Fibroblast of upper back skin (primary cell): ENCODE measurements at places on chromosomes 4 and X.

GRCh38 chr4:76363556-76364290, 57.2 kb downstream of the STBD1 start:
- peak; percentile 37 for DNase-seq

GRCh38 chr4:68287704-68288392, 42.4 kb upstream of the TMPRSS11B start:
- DNase-seq, result no peak

GRCh38 chr4:76984127-76984526, 34.6 kb downstream of the SEPTIN11 start:
- DNase-seq, result peak; percentile 73

DNA sequence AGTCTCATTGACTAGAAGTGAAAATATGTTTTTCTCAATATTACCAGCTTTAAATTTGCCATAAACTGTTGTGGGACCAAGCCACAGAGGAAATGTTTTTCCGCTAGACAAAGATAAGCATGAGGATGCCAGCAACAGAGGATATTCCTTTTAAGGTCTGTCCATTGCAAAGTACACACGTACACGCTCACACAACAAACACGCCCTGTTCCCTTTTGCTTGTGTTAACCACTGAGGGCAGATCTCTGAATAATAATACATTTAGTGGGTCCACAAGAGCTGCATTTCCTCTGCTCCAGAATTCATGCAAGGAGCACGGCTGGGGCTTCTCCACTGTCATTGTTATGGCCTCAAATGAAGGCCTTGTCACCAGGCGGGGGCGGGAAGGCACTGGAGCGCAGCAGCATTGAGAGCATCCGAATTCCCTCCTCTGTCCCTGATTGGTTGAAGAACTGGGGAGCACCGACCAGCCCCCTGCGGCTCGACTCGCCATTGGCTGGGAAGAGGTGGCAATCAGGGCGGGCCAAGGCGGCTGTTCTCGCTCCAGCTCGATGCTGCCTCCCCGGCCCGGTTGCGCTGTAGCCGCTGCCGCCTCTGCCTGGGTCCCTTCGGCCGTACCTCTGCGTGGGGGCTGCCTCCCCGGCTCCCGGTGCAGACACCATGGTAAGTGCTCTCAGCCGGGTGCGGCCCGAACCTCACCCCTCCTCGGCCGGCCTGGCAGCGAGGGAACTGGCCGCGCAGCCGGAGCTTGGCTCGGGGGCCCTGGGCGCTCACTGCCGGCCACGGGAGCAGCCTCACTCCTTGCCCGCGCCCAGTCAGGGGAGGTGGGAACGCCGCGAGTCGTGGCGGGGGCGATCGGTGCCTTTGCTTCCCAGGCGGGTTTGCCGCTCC, at the start of gene GUCY1B1:
GUCY1B1 (plus strand) TSS at position 541 of the 891 bp plus-strand sequence; CDS start at position 661, 120 bp downstream.
- DNase-seq, result peak; percentile 93

- no peak for DNase-seq
These were observed 8.3 kb upstream of the SRPK3 start for GRCh38 chrX:153772316-153773217.

GRCh38 chrX:68983004-68983857, 154.4 kb downstream of the EFNB1 start:
- no peak for DNase-seq

- no peak for DNase-seq
These were observed 644 bp upstream of the EBP start for GRCh38 chrX:48520976-48521352.

DNA sequence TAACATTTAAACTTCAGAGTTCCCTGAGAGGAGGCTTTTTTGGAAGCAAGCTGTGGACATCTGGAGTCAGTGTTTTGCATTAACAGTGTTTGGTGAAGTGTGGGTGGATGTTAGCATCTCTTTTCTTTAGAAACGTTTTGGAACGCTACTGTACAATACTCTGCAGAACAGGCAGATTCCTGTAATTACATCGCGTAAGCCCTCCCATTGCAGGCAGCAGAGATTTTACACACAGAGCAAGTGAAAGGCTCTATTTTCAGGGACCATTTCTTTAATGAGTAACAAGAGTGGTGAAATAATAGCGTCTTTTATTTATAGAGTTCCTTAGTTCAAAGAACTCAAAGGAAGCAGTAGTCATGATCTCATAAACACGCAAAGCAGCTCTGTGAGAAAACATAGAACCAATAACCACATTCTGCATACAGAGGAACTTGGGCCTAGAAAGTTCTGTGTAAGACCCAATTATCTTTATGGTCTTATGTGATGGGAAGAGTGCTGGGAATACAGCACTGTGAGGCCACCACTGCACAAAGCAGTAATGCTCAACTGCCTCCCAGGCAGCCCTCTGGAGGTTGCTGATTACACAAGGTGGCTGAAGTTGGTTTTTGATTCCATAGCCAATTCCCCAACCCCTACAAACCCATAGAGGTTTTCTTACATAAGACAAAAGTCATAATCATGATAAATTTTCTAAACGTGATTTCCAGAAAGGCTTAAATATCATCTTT, 298.7 kb upstream of the EPHA5 start:
- DNase-seq, result no peak

DNA sequence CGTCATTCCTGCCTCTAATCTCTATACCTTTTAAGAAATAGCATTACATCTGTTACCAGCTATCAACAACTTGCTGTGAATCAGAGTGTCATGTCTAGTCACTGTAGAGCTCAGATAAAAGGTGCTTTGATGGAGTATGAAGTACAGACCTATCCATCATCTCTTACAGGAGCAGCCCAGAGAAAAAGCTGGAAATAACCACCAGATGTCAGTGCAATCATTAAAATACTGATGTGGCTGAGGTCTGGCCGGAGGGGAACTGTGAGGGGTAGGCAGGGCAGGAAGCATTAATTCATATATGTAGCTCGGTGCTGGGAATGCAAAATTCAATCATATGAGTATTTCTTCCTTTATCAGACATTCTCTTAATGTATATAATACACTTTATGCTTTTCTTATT, 100.6 kb downstream of the AKAP4 start:
- peak; percentile 11 for DNase-seq

DNA sequence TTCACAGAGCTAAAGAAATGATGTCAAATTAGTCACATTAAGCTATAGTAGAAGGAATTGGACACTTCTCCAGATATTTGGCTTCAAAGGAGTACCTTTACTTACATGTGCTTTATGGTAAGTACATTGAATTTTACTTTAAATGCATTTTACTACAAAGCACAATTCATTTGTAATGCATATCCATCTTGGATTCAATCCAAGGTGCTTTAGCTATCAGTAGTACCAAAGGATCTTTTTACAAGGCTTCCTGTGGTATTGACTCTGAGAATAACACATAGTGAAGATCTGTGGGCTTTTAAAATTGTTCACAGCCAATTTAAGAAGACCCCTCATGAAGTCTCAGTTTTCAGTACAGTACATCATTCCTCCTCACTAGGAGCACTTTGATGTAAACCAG, 13.2 kb downstream of the THAP6 start:
- DNase-seq, result no peak
